RWPE1 (cell line): ENCODE measurements at places on chromosomes 7 and 10.

DNA sequence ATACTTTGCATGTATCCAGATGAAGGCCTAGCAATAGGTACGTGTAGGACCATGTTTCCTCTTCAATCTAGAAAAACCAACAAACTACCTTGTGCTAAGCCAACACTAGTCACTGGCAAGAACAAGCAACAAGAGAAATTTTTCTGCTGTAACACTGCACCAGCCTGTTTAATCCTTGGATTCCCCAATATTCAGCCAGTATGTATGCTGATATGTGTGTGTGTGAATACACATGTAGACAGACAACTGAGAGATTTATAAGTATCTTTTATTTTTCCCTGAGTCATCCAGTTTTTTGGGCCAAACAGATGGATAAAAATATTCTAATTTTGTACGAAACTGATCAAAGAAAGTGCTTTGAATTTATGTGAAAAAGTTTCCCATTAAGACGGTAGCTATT lies 26.2 kb downstream of the GLI3 start:
- no peak for DNase-seq

DNA sequence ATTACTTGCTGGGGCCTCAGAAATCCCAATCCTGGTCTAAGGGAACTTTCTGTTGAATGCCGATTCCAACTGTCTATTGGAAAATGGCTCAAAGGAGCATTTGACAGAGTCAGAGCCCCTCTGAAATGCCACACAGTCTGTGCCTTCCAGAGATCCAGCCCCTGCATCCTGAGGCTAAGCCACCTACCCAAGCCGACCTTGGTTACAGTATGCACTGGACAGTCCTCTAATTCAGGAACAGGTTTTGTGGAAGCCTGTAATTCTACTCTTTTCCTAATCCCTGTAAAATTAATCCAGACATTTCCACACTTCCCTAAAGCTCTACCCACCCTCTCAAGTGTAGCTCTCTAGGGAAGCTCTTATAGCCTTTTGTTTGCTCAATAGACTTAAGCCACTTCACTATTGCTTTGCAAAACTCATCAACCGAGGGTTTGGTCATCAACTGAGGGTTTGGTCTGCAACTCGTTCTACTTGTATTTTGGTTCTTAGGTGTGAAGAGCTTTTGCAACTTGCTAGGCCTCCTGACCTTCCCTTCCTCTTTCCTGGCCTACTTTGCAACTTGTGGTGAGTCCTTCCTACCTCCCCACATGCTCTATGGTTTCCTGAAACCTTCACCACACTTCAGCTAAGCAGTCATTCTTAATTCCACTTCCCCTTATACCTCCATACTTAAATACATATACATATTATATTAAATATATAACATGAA lies 364.8 kb downstream of the SFMBT2 start:
- no peak for DNase-seq

- no peak for DNase-seq
These were observed 120.7 kb upstream of the CARD11 start for GRCh38 chr7:3164380-3164792.

GRCh38 chr7:41536122-41536872 lies 166.6 kb downstream of the INHBA start:
- DNase-seq, result no peak

DNA sequence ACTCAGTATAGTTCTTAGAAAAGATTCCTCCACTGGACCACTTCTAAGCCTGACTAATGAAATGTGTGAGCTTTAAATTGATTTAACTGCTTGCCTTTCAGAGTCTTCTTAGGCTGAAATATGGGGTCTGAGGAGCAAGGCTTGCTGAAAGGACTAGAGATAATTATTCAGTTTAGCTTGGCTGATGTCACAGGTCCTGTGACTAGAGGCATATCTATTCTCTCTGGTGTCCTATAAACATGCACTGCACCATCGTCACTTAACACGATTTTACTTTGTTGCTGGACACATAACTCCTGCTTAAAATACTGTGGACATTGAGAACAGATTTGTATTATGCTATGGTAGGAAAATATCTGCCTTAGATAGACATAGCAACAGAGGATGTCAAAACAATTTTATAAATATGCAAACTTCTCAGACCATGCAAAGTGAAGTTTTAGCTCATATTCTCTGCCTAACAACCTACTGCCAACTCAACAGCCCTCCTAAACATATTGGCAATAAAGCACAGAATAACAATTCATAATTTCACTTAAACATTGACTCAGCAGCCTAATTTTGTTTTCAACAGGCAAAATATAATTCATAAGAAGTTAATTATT lies 80.2 kb downstream of the RNF133 start:
- DNase-seq, result no peak
